ENCODE measurements at places on chromosomes 12 and 14. TPM values are rescaled to one million over a fixed set of nuclear protein-coding genes. Genes with fewer than 3 reads are reported as not detected.

The PPP4R4 gene
- 0.98 TPM for polyA plus RNA-seq

The FLRT2 gene
- 49.4 TPM for polyA plus RNA-seq

The PTPRO gene
- polyA plus RNA-seq = 2.2 TPM

The RPS6KA5 gene
- 9.7 TPM for polyA plus RNA-seq

The HAL gene
- 0.70 TPM for polyA plus RNA-seq

The BCL2L2 gene
- polyA plus RNA-seq = 36.5 TPM

The AKAP6 gene
- 3.3 TPM for polyA plus RNA-seq

The NKX2-1 gene
- 148 TPM for polyA plus RNA-seq

The IPO8 gene
- polyA plus RNA-seq = 54.9 TPM

The RGS6 gene
- polyA plus RNA-seq = 2.9 TPM

The CRADD gene
- 10.1 TPM for polyA plus RNA-seq

The TAS2R13 gene
- 0.10 TPM for polyA plus RNA-seq

The ADAM21 gene
- polyA plus RNA-seq = 1.0 TPM

The CCDC196 gene
- polyA plus RNA-seq = not detected

The SOCS2 gene
- 40.7 TPM for polyA plus RNA-seq

The SIVA1 gene
- 49.3 TPM for polyA plus RNA-seq

The RILPL1 gene
- polyA plus RNA-seq = 26.7 TPM

The P2RX4 gene
- polyA plus RNA-seq = 30.9 TPM

The IFI27L1 gene
- 23.2 TPM for polyA plus RNA-seq

The DHRS2 gene
- 0.28 TPM for polyA plus RNA-seq
